ENCODE measurements at places on chromosomes 11 and 22.

GRCh38 chr11:119409731-119410130 lies 13.2 kb downstream of the THY1 start:
- DNase-seq: no peak

GRCh38 chr22:48705917-48706605 lies 1121.6 kb downstream of the BRD1 start:
- DNase-seq: no peak

- no peak for DNase-seq
Observed at GRCh38 chr11:72606748-72607468, 67.3 kb downstream of the PDE2A start.

- DNase-seq: no peak
Observed at GRCh38 chr11:126832387-126832786, 168.2 kb downstream of the KIRREL3 start.

DNA sequence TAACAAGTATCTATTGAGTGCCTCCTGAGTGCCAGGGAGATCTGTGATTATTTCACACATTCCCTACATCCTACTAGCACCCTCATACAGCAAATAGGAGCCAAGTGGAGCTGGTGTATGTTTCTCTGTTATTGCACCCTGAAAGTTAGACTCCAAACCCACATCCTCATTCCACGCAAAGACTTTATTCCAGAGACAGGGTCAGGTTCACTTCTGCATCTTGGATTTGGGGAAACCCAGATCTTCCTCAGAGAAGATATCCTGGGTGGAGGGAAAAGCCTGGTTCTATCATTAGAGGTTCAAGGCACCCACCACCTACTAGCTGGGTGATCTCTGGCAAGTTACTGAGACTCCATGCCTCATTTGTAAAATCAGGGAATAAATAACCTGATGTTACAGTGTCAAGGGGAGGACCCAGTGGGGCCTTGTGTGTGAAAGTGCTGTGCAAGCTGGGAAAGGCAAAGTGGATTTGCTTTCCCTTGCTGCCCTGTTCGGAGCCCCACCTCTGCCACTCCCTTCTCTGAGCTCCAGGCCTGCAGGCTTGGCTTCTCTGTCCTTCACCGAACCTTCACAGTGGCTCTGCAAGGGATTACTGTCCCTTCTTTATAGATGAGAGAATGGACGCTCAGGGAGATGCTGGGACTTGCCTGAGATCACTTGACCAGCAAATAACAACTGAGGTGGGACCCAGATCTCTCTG lies 991 bp upstream of the SLCO2B1 start:
- DNase-seq: no peak

DNA sequence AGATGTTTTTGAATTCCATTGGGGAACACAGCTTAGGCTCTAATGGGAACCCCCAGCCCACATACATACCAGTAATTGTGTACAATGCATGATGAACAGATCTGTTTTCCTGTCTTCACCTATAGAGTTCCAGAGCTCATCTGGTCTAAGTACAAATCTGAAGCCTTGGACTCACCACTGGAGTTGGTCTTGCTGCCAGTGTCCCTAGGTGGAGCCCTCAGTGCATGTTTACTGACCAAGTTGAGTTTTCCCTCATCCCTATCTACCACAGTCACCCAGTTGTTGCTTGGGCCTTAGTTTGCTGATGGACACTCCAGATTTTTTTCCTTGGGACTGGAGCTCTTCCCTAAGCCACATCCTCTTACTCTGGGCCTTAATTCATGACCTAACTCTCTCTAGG lies 159.2 kb upstream of the DDI1 start:
- DNase-seq: no peak
